ENCODE measurements at places on chromosomes 1 and 21.

- no peak for DNase-seq
These were observed 147.4 kb downstream of the PDE4B start for GRCh38 chr1:65940126-65940525.

DNA sequence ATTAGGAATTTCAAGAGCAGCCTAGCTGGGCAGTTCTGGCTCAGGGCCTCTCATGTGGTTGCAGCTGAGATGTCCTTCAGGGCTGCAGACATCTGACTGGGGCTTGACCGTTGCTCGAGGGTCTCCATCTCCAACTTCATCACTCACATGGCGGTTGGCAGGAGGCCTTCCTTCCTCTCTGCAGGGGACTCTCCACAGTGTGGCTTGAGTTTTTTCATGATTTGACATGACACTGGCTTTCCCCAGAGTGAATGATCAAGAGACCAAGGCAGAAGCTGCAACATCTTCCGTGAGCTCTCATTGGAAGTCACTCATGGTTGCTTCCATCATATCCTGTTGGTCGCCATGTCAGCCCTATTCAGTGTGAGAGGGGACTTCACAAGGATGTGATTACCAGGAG is 74.6 kb downstream of the RUNX3 start:
- no peak for DNase-seq

- DNase-seq: no peak
These were observed 138.6 kb upstream of the ERRFI1 start for GRCh38 chr1:8164670-8165069.

DNA sequence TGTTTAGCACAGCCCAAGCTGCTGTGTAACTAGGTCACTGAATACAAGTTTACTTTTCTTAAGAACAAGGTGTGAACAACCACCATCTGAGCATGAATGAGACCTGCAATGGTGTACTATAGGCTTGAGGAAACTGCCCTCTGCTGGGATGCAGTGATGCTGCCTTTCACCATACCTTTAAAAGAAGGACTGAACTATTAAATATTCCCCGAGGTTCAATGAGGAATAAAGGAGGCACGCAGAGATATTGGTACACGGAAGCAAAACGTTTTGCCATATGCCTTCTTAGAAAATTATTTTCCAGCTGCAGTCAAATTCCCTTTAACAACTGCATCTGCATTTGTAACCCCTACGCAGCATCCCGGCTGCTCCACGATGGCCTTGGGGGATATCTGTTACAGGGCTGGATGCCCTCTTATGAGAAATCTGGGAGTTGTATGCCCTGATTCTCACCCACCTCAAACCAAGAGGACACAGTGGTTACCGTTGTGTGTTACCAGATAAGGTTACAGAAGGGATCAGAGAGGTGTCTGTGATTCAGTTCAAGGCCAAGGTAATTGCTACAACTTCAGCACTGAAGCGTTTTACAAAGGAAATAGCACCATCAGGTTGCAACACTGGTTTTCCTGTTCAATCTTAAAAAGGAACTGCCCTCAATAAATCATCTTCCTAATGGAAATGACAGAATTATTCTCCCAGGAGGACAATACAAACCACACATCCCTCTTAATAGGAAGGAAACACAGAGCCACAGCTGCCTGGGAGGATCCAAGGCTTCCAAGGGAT is 470.5 kb downstream of the LTN1 start:
- DNase-seq: no peak

DNA sequence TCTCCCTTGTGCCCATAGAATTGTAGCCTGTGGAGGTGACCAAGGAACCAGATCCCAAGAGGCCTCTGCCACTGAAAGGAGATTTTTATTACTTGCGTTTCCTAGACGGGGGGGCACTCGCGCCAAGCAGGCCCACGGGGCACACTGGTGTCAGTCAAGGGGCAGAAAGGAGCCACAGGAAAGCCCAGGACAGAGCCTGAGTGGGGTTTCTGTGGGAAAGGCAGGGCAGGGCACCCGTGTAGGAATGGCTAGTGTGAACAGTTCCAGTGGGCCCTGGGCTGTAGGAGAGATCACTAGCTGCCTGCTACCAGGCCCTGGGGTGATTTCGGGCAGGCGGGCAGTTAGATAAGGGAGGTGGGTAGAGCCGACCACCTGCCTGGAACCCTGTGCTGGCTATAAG is 70.8 kb downstream of the ADARB1 start:
- DNase-seq: no peak

- DNase-seq: no peak
These were observed 10.1 kb downstream of the C1orf174 start for GRCh38 chr1:3889936-3890335.
